ENCODE measurements at places on chromosomes 6 and 20.

DNA sequence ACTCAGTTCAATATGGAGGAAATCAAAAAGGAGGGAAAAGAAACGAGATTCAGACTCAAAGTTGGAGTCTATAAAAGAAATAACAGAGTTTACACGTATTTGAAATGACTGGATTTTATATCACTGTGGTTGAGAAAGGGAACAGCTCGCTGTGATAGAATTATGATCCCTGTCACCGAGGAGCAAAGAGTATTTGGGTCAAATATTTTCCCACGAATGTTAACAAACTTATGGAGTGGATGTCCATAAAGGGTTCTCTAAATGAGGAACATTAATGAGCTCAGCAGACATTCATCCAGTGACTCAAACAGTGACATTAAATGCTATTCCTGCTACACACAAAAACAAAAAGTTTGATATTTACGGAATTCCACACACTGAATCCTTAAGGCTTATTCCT, 57.9 kb downstream of the FHL5 start:
- DNase-seq, result no peak

GRCh38 chr6:29757701-29758293, 34.6 kb downstream of the HLA-F start:
- DNase-seq, result no peak

DNA sequence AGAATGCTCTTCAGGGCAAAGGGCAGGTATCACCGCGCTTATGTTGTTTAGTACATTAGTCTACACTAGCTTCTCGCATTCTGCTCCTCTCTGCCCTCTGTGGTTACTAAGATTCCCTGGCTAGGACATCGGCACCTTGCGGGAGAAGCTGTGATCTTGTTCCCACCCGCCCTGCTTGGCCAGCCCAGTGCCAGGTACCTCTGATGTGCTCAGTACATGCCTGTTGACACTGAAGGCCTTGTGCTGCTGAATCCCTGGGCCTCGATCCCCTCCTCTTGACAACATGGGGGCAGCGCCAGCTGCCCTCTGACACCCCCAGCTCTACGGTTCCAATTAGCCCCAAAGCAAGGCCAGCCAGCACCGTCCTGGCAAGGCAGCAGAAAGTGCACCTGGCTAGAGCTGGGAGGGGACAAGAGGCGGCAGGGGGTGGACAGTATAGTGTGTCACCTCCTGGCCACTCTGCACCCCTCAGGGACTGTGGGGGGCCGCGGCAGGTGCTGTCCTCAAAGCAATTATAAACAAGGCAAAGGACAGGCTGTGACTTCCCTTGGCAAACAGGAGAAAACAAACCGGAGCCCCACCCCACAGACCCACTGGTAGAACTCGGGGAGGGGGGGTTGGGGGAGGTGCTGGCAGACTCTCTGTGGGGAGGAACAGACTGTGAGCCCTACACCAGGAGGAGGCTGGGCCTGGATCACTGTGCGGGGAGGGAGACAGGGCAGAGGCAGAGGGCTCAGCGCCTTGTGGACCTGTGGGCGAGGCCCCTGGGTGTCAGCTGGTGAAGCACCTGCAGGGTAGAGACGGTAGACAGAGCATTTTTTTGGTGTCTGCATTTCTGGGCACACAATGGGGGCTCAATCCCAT, 7.1 kb downstream of the TFEB start:
- DNase-seq, result no peak

DNA sequence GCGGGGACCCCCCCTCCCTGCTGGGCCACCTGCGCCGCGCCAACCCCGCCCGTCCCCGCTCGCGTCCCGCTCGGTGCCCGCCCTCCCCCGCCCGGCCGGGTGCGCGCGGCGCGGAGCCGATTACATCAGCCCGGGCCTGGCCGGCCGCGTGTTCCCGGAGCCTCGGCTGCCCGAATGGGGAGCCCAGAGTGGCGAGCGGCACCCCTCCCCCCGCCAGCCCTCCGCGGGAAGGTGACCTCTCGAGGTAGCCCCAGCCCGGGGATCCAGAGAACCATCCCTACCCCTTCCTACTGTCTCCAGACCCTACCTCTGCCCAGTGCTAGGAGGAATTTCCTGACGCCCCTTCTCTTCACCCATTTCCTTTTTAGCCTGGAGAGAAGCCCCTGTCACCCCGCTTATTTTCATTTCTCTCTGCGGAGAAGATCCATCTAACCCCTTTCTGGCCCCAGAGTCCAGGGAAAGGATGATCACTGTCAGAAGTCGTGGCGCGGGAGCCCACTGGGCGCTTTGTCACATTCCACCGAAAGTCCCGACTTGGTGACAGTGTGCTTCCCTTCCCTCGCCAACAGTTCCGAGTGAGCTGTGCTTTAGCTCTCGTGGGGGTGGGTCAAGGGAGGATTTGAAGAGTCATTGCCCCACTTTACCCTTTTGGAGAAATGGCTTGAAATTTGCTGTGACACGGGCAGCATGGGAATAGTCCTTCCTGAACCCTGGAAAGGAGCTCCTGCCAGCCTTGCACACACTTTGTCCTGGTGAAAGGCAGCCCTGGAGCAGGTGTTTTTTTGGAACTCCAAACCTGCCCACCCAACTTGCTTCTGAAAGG, 2.1 kb downstream of the VEGFA start:
- peak; percentile 75 for DNase-seq

DNA sequence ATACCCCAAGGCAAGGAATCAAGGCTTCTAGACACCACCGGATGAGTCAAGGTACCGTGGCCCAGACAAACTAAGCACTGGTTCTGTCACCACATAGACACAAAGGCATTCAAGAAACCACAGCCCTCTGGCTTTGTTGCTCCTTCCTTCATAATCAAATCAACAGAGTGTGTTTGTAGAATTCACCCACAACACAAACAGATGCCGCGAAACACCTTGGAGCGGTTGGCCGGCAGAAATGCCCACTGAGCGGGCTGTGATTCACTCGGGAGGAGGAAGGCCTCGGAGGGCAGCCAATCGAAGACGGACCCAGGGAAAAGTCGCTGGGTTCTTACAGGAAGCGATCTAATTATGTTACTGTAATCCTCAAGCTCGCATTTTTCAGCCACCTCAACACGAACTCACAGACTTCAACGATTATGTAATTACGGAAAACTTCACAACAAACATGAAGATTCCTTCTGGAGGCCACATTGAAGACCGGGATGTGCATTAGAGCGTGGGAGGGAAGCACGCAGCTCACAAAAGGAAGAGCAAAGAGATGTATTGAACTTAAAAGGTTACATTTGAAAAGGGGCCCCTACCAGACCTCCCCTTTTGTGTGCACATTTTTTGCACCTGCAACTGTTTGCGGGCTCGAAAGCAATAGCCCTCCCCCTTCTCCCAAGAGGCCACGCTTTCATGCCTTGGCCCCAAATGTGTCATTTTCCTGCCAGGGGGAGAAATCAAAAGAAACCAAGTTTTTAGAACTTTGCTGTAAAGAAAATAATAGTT, 184.7 kb upstream of the PREP start:
- DNase-seq, result no peak

GRCh38 chr6:145199961-145200360, 535.4 kb downstream of the EPM2A start:
- no peak for DNase-seq

- DNase-seq, result no peak
These were observed 35.7 kb upstream of the HAO1 start for GRCh38 chr20:7975851-7976414.

DNA sequence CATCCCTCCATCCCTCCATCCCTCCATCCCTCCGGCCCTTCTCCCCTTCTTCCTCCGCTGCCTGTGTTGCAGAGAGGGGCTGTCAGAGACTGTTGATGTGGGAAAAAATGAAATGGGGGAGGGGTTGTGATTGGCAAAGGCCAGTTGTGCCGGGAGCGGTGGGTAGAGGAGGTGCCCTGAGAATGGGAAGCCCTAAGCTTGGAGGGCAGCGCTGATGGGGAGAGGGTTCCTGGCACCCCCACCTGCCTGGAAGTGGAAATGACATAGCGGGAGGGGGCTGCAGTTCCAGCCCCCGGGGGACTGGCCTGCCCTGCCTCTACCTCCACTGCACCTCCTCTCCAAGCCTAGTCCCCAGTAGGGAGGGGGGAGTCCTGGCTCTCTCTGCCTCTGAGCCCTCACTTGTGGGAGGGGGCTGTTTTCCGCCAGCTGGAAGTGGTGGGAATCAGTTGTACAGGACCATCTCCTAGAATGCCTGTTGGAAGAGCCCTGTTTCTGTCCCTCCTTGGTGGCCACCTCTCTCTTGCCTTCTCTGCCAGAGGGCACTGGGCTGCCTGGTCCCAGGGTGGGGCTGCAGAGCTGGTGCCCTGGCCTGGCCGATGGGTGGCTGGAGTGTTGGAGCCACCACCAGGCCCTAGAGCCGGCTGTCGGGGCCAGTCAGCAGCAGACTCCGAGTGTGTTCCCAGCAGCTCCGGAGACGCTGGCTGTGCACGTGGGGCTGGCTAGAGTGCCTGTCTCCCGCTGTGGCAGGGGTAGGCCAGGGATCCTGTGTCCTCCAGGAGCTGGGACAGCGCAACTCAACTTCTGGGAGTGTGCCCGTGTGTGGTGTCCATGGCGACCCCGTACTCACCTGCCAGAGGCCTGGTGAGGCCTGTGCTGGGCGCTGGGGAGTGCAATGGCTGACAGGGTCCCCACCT, 1.5 kb downstream of the DLGAP4 start:
- peak; percentile 52 for DNase-seq

DNA sequence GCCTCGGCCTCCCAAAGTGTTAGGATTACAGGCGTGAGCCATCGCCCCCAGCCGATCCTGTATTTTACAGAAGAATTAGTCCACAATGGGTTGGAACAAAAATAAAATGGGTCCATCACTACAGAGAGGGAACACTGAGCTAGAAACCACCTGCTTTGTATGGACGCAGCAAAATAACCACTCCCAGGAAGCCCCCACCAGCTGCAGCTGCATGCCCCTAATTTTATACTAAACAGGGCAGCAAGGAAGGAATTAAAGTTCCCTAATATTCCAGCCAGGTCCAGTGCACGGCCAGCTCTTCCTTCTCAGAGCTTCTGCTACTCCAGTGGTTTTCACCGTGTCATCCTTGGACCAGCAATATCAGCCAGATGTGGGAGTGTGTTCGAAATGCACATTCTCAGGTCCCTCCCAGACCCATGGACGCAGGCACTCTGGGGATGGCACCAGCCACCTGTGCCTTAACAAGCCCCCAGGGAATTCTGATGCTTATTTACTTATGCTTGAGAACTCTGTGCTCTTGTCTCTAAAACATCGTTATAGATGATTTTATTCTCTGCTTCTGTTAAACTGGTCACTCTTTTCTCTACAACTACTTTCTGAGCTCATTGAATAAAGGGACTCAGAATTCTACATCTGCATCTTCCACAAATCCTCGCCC, 189.5 kb upstream of the SLC24A3 start:
- no peak for DNase-seq

DNA sequence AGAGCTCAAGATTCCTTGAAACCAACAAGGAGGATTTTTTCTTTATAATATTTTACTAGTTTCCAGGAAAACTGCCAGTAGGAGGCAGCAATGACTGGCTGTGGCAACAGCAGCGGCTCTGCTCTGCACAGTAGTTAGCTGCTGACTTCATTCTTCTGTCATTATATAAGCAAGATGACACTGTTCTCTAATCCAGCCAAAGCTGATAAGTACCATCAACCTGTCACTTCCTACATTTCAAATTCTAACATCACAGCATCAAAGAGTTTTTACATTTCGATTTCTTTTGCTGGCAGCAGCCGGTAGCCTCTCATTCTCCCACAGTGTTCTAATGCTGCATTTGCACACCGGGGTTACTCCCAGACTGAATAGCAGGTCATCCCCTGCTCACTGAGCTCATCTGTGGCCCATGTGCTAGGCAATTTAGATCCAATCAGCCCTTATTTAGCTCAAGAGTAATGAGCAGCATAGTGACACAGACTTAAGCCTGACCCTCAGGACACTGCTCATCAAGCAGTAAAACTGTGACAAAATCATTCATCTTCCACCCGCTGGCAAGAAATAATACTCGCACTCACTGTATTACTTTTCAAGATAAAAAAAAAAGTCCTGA, 67.8 kb downstream of the MMS22L start:
- peak; percentile 84 for DNase-seq

DNA sequence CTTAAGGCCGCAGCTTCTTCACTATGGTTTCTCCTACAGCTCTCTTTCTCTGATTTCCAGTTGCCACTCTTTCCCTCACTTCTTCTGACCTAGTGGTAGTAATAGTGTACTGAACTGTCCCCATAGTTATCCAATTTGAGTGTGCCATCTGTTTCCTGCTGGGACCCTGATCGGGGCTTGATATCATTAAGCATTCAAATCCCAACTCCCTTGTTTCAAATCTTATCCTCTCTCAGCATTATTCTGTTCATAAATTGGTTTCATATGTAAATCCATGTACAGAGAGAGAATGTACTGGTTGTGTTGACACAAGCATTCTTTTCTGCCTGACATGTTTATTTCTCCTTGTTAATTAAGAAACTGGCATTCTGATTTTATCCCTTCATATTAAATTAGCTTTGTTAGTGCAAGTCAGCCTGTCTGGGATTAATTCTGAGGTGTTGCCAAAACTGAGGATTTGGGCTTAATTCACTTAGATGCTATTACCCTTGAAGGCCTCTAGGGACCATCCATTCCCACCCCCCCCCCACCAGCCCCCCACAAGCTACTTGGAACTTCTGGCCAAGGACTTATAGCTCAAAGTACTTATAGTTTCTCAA, 84.6 kb upstream of the PROKR2 start:
- no peak for DNase-seq

DNA sequence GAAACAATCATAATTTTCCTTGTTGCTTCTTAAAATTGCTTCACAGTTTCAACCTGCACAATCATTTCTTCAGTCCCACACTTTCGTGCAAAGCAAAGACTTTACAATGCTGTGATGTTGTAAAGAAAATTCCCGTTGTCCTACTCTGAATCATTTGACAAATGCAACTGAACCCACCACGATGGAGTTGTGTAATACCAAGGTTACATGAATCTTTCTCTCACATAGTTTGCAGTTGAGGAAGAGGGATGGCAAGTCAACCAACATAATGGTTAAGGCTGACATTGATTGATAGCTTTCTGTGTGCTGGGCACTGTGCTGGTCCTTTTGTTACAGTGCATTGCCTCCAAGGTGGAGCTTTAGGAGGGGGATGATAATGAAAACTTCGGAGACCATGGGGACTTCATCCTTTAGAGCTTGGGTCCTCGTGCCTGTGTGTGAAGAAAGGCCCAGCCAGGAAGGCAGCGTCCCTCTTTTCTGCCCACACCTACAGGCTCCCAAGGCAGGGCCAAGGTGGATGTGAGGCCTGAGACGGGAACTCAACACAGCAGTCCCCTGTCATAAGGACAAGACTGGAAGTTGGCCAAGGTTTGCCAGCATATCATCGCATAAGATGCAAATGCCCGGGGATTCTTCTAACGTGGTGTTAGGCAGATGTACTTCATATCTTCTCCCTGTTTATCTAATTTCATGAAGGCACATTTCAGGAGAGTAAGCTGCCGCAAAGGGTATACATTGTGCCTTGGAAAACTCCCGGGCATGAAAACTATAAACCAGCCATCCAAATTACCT, 96.9 kb downstream of the LY86 start:
- DNase-seq, result no peak

- DNase-seq, result no peak
These were observed 356.4 kb downstream of the PRKN start for GRCh38 chr6:162371121-162371520.

DNA sequence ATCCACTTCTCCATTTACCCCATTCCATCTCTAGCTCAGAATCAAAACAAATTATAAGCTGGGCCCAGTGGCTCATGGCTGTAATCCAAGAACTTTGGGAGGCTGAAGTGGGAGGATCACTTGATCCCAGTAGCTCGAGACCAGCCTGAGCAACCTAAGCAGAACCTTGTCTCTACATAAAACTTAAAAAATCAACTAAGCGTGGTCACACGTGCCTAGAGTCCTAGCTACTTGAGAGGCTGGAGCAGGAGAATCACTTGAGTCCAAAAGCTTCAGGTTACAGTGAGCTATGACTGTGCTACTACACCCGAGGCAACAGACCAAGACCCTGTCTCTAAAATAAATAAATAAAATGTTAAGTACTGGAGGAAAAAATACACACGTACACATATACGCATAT, 74.7 kb upstream of the RUNX2 start:
- DNase-seq, result no peak

Data from retina (tissue), 1 donor.